LoVo (cell line): ENCODE measurements at places on chromosomes 2 and 18.

DNA sequence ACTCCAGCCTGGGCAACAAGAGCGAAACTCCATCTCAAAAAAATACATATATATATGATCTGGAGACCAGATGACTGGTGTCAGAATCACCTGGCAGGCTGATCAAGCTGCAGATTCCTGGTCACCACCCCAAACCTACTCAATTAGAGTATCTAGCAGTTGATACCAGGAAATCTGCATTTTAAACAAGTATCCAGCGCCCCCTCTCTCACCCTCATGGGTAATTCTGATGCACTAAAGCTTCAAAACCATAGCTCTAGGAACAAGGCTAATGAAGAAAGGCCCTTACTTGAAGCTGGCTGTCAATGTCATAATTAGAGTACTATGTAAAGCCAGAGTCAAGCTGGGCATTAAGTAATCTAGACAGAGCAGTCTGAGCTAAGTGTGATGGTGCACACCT is 25.0 kb upstream of the PCBP1 start:
- no peak for DNase-seq

GRCh38 chr2:31980674-31981356 is 30.0 kb downstream of the MEMO1 start:
- DNase-seq, result no peak

DNA sequence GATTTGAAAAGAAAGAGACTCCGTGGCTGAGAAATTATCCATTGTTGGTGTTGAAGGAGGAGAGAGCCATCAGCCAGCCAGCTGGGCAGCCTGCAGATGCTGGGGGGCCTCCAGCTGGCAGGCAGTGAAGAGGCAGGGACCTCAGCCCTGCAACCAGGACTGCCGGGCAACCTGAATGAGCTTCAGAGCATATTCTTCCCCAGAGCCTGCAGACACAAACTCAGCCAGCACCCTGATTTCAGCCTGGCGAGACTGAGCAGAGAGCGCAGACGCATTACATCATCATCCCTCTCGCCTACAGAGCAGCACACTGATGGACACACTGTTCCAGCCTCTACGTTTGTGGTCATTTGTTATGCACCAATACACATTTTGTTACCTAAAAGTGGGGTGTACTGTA is 150.7 kb upstream of the RAB6C start:
- no peak for DNase-seq

DNA sequence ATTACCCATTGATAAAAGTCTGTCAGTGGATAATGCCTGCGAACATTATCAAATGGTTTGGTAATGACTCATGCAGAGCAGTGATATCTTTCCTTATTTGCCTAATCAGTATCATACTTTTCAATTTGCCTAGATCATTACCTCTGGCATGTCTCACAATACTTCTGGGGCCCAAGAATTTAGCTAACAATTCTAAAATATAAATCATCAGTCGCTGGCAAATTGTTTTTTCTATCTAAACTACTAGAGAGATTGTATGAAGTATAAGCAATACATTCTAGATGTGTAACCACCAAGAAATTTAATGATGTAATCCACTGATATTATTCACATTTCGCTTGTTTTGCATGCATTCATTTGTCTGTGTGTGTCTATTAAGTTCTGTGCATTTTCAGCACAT is 191.2 kb upstream of the CDH19 start:
- DNase-seq, result no peak

DNA sequence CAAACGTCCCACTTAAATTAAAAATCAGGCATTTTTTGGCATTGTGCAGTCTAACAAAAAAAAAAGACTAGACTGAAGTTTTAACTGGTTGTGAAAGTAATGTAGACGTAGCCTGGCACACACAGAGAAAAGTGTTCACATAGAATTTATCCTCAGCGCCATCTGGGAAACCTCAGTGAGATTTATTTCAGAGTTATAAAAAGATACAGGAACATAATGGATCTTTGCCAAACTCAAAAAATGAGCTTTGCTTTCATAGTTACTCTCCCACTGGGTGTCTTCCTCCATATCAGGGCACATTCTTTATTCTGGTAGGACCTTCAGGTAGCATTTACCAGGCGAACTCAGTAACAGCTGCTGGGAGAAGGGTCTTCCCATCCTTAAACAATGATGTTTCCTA is 532.4 kb upstream of the SALL3 start:
- no peak for DNase-seq

- no peak for DNase-seq
These were observed 241.1 kb upstream of the VWC2L start for GRCh38 chr2:214169736-214170135.

- DNase-seq, result no peak
These were observed 358.7 kb downstream of the LRRTM1 start for GRCh38 chr2:79945653-79946445.

GRCh38 chr2:236572482-236572881 is 2.9 kb downstream of the ACKR3 start:
- no peak for DNase-seq

- DNase-seq, result no peak
These were observed 273.7 kb downstream of the SLC4A3 start for GRCh38 chr2:219901155-219901554.

DNA sequence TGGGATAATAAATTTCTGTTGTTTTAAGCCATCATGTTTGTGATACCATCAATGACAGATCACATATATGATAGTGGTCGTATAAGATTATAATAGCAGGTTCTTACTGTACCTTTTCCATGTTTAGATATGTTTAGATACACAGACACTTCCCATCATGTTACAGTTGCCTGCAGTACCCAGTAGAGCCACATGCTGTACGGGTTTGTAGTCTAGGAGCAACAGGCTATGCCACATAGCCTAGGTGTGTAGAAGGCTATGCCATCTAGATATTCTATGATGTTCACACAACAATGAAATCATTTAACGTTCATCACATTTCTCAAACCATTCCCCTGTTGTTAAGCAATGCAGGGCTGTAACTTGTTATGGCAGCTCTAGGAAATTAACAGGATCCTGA is 132.9 kb upstream of the SH3BP4 start:
- DNase-seq, result no peak

- DNase-seq, result no peak
These were observed 293.6 kb upstream of the SALL3 start for GRCh38 chr18:78685980-78686530.

- DNase-seq, result no peak
These were observed 264.5 kb downstream of the ATAD2B start for GRCh38 chr2:23662466-23662865.

DNA sequence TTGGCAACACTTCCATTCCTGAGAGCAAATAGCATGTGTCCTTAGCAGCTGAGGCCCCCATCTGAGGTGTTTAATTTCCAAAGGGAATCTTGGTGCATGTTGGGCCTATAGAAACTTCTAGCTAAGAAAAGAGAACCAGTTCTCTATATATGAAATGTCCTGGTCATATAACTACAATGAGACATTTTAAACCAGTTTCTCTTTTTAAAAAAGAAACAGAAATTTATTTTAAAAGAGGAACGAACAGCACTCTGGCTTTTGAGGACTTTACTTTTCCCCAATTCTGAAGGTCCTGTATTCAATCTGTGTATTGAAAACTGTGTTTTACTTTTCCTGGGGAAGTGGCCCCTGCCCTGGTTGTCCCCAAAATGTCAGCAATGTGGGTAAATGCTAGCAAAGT is 309.5 kb upstream of the STON1 start:
- no peak for DNase-seq

DNA sequence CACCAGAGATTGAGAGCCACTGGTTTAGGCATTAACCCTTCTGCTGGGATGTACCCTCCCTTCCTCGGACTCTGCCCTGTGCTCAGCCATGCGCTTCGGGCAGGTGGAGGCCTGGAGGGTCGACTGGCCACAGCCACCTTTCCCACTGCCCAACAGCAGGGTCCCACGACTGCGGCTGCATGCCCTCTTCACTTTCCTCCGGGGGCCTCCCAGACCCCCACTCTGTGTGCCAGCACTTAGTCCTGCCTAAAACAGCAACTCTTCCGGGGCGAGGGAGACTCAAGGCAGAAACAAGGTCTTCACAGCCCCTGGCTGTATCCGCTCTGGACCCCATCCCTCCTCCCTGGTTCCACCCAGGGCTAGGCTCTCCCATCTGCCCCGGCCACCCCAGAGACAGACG is 31.3 kb upstream of the BIN1 start:
- no peak for DNase-seq

- DNase-seq, result no peak
These were observed 92.2 kb upstream of the NCKAP5 start for GRCh38 chr2:133660510-133660909.

- DNase-seq, result no peak
These were observed 457.9 kb upstream of the SALL3 start for GRCh38 chr18:78521744-78522143.

GRCh38 chr2:45253151-45253550 is 243.9 kb upstream of the SIX2 start:
- DNase-seq, result no peak

DNA sequence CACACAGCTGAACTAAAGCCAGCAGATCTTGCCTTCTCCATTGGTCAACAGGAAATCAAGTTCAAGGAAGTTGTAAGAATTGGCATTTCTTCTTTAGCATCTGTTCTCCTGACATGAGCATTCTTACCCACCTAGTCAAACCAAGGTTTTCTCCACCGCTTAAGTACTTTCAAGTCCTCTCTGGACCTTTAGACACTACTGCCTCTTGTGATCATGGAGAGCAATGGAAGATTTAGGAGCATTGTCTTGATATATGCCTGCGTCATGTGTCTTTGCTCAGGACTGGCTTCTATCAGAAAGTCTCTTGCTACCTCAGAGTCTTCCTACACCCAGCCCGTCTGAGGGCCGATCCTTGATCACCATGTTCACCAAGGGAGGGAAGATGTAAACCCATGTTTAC is 262.2 kb downstream of the PHLPP1 start:
- no peak for DNase-seq

DNA sequence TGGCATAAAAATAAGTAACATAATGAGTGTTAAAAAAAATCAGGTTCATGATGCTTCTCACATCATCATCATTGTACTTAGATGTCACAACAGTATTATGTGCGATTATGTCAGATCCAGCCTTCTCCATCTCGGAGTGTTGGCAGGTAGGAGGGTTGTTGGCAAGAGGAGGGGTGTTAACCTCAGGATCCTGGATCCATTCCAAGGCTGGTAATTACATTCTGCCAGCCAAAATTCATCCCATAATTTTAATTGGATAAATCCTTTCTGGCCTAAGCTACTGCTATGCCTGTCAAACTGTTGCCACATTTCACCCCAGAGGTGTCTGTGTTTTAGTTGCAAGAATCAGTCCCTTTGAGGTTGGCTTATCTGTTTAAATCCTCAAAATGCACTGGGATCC is 891 bp upstream of the FTCDNL1 start:
- DNase-seq, result no peak

GRCh38 chr2:106208874-106209273 is 14.8 kb upstream of the UXS1 start:
- no peak for DNase-seq

DNA sequence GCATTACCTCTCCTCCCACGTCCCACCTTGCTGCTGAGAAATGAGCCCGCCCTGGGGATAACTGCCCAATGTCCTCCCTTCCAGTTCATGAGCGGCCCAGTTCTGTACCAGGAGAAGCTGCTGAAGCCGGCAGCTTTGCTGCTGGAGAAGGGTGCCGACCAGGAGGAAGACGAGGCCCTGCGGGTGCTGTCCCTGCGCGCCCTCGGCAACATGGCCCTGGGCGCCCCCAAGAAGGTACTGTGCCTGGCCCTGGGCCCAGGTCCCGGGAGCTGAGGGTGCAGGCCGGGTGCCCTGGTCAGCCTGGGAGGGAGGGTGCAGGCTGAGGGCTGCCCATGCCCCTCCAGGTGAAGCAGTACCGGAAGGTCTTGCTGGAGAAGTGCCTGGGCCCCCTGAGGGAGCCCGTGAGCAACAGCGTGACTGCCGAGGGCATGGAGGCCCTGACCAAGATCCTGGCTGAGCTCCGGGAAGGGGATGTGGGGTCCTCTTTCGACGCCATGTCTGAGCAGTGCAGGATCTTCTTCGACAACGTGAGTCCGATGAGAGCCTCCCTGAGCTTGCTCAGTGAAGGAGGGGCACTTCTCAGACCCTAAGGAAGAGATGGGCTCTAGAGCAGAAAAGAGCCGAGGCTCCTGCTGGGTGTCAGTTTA is 25.7 kb downstream of the HJURP start:
- DNase-seq, result no peak

DNA sequence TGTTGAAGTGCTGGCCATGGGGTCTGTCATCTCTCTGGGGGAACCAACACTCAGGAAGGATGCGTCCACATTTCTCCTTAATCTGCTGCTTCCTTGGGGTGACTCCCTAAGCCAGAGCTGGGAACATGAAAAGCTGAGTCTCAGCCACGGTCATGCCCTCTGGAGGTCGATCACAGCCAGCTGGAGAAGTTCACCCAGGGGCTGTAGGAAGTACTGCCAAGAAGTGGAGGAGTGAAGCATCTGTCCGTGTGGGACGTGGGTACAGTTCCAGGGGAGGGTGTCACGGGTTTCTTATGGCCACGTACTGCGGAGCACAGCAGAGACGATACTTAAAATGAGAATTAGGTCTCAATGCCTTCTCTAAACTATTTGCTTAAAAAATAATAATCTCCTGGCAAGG is 42.4 kb upstream of the IGFBP2 start:
- DNase-seq, result no peak

- peak; percentile 73 for DNase-seq
These were observed 89.7 kb upstream of the MSH2 start for GRCh38 chr2:47313141-47313691.

- DNase-seq, result peak; percentile 46
These were observed 58.7 kb upstream of the PEX13 start for GRCh38 chr2:60958800-60959199.

- no peak for DNase-seq
These were observed 47.2 kb upstream of the STON1 start for GRCh38 chr2:48482769-48483168.

DNA sequence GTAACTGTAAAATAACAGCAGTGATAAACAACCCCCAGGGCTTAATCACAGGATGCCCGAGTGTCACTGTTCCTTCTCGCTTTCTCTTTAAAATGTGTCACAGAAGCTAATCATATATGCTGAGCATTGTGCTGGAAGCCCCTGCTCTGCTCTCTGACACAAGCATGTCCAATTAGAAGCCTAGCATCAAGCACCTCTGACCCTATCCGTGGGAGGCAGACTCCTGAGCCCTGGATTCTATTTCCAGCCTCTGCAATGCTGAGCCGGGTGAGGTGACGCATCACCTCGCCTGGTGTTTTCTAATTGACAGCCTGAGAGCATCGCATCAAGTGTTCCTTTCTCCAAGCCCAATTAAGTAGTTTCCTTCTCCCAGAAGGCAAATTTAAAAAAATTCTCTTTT is 19.7 kb upstream of the SCG2 start:
- no peak for DNase-seq

DNA sequence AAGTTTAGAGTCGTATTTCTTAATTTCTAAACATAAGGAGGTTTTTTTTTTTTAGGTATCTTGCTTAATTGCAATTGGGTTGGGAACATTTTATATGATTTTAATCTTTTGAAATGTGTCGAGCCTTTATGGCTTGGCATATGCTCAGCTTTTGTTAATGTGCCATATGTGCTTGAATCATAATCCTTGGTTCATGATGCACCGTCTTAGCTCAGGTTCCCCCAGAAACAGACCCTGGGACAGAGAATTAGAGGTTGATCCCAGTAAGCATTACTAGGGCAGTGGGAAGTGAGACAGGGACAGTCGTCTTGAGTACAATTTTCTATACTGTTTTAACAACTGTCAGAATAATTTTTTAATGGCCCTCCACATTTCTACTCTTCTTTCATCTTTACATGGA is 9.3 kb downstream of the CHCHD5 start:
- no peak for DNase-seq
